ENCODE measurements at places on chromosomes 6 and 20. TPM values are rescaled to one million over a fixed set of nuclear protein-coding genes. Genes with fewer than 3 reads are reported as not detected.

PTK6 gene
- 0.30 TPM for total RNA-seq

CD40 gene
- 20.9 TPM for total RNA-seq

ZGPAT gene
- total RNA-seq: 28.6 TPM

DEFB126 gene
- total RNA-seq: not detected

OR2B3 gene
- total RNA-seq: not detected

CST9L gene
- not detected for total RNA-seq
